ENCODE measurements at places on chromosomes 2 and 18.

GRCh38 chr2:181679544-181679979 is 755 bp downstream of the NEUROD1 start:
- no peak for DNase-seq

DNA sequence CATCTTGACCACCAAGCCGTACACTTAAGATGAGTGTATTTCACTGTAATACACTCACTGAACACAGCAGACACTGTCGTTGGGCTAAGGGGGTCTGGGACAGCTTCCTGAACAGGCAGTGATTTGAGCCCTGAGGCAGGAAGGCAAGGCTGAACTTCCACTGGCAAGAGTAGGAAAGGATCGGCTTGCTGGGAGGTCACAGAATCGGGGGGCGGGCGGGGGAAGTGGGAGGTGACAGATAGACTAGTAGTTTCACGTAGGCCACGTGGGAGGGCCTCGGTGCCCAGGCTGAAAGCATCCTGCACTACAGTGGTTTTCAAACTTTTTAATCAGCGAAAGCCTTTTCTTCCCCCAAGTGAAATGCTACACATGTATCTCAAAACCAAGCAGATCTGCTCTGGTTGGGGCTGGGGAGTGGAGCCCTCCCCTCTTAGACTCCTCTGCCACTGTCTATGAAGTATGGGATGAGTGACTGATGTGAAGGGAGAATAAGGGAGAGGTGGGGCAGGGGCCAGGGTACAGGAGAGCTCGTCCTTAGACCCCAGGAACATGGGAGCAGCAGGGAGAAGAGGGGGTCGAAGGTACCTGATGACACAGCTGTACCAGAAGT is 8.6 kb downstream of the PARD6G start:
- DNase-seq: no peak

DNA sequence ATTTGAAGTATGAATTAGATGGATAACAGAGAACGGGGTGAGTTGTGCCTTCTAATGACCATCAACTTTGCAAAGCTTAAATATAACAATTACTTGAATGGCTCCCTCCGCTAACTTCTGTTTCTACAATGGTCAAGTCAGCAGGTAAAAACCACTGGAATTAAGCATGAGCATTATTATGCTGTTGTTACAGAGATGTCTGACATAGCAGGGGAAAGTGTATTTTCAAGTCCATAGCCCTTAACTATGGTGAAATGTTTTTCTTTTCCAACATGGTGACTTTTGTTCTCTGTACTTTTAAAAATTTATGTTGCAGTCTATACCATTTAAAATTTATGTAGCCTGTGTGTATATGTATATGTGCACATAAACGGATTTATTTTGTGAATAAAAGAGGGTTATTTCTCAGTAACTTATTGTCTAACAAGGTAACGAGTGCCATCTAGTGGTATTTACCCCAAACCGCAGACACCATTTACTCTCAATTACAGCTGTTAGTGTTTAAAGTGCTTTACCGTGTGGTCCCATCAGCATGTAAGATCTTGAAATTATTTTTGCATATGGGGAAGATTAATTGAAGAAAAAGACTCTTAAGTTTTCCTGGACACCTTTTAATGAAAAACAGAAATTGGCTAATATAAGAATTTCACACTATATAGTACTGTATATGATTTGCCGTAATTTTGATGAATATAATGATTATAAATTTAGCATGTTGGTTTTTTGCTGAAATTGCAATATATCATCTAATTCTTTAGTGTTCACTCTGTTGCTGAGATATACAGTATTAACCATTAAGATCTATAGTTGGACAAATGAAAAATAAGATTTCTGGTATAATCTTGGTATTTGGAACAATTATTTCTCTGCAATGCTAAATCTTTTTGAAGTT is 78.2 kb downstream of the UBE2E3 start:
- no peak for DNase-seq

GRCh38 chr2:31256611-31257382 is 22.8 kb downstream of the EHD3 start:
- DNase-seq: no peak

GRCh38 chr2:188713961-188714360 is 260.2 kb upstream of the COL3A1 start:
- DNase-seq: no peak

DNA sequence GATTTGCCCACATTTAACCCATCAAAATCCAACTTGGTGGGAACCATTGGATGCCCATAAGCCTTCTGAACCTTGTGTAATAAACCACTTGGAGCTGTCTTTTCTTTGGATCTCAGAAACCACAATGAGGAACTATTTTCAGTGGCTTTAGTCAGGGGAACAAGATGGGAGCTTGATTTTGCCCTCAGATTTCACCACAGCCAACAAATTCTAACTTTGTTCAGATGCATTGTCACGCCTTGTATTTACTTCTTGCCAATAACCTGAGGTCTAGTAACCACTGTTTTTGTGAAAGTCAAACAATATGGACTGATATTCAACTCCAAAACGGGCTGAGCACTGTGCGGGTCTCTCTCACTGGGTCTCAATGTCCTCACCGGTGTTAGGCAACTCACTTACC is 508.2 kb downstream of the TNS1 start:
- DNase-seq: no peak

- no peak for DNase-seq
Observed at GRCh38 chr2:70328921-70329561, 27.2 kb upstream of the FAM136A start.

- DNase-seq: no peak
Observed at GRCh38 chr2:54416166-54416813, 39.8 kb upstream of the SPTBN1 start.

DNA sequence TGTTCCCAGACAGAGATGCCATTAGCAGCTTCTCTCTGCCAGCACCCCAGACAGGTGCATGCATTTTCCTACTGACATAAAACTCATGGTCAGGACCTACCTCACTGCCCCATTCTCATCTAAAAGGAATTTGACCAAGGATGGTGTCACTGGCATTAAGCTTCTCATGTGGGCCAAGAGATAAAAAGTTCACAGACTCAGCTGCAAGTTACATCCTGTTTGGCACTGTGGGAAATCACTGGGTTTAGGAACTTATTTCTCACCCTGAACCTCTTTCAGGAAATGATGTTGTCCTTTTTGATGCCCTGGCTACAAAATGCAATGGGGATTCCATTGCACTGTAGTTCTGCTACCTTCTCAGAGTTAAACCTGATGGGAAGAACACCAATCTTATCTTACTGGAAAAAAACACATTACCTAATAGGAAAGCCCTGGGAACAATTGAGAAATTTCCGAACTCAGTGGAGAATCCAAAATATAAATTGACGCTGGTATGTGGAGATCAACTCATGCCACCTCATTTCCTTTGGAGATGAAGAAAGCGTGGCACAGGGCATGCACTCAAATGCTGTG is 252.1 kb upstream of the COPS8 start:
- DNase-seq: no peak
